Activated CD4-positive, CD25-positive, alpha-beta regulatory T cell treated with anti-CD3 and anti-CD28 coated beads, Interleukin-2, amount 50 U/mL, for 24 hours (primary cell): ENCODE measurements at places on chromosomes 6 and 20.

GRCh38 chr6:163486821-163487220 lies 72.3 kb downstream of the QKI start:
- ATAC-seq: no peak

- ATAC-seq: no peak
These were observed 17.4 kb downstream of the HLA-DRA start for GRCh38 chr6:32457054-32457453.

GRCh38 chr6:102415891-102416290 lies 1022.4 kb downstream of the GRIK2 start:
- no peak for ATAC-seq

GRCh38 chr20:13858439-13858838 lies 73.6 kb downstream of the NDUFAF5 start:
- no peak for ATAC-seq

DNA sequence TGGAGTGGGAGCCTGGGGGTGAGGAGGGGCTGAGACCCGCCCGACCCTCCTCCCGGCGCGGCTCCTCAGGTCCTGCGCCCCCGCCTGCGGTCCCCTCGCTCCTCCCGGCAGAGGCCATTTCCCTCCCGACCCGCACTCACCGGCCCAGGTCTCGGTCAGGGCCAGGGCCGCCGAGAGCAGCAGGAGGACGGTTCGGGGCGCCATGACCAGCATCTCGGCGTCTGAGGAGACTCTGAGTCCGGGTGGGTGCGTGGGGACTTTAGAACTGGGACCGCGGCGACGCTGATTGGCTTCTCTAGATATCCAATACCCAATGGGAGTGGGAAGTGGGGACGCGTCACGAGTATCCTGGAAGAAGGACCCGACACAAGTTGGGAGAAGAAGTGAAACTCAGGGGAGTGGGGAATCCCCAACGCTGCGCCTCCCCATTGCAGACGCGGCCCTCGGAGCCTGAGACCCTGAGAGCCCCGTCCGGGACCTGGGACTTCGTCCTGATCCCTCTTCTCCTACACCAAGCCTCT lies at the start of gene HLA-B:
HLA-B (minus strand) TSS at position 234 of the 521 bp plus-strand sequence; CDS start at position 213, 21 bp downstream.
- ATAC-seq: peak; percentile 76

DNA sequence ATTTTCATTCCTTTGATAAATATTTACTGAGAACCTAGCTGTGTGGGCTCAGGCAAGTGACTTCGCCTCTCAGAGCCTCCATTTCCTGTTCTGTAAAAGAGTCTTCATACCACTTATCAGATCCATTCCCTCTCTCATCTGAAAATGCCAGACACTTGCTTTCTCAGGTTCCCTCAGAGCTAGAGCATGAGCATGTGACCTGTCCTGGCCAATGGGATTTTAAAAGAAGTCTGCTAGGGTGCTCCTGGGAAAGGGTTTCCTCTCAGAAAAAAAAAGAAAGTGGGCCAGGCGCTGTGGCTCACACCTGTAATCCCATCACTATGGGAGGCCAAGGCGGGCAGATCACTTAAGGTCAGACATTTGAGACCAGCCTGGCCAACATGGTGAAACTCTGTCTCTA lies 5.3 kb downstream of the KCNB1 start:
- ATAC-seq: no peak

DNA sequence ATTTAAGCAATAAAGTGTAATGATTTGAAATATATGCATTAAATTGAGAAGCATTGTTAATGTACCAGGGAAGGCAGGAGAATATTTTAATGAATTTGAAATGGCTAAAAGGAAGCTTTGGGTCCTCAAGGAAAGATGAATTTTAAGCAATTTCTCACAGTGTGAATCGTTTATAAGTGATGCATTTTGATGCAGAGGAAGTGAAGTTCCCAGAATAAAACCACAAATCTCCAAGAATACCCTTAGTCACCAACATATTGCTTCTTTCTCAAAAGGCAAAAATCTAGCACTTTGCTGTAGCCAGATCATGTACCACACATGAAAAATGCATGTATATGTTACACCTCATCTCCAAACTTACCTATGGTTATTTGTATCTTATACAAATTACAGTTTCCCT lies 11.7 kb downstream of the TPD52L1 start:
- no peak for ATAC-seq

GRCh38 chr6:71083308-71083820 lies 126.5 kb upstream of the B3GAT2 start:
- ATAC-seq: no peak

GRCh38 chr6:106474466-106474865 lies 113.9 kb downstream of the CRYBG1 start:
- ATAC-seq: no peak

DNA sequence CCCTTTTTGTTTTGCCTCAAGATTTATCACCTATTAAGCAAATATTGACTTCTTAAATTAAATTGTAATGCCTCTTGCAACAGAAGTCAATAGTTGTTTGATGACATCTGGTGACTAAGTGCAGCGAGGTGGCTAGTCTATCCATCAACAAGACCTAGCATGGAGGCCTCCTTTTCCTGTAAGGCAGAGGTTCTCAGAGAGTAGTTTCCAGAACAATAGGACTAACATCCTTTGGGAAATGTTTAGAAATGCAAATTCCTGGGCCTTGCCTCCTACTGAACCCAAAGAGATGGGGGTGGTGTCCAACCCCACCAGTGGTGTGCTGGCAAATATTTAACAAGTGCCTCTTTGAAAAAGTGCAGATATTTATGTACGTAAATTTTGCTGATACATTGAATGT lies 143.7 kb downstream of the SCP2D1 start:
- ATAC-seq: no peak

DNA sequence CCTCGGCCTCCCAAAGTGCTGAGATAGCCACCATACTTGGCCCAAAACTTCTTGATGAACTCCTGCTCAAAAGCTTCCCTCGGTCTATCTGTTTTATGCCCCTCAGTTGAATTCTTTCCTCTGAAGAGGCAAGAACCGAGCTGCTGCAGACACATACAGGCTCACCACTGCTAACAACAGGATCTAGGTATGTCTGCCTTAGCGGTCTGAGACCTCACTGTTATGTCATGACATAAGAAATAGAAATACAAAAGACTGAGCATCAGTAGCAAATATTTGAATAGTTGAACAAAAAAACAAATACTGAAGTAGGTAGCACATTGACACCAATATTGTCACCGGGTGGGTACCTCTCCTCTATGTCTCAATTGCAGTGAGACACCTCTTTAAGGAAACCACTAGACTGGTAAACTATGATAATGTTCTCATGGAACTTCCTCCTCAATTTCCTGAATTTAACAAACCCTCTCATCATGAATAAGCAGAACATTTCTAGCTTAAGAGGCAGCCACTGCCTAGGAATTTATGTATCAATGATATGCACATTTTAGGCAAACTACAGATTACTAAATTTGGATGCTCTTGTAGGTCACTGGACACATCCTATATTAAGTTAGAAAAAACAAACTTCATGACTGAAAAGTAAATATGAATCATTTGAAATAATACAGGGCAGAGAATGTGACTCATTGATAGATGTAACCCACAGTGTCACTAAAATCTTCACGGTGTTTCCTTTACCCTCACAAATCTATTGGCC lies 9.4 kb upstream of the STXBP5 start:
- ATAC-seq: peak; percentile 84

- ATAC-seq: no peak
These were observed 1.8 kb upstream of the ABT1 start for GRCh38 chr6:26594730-26595632.

GRCh38 chr20:43243672-43244269 lies 54.1 kb upstream of the PTPRT start:
- ATAC-seq: no peak

- no peak for ATAC-seq
These were observed 10.6 kb downstream of the TAAR1 start for GRCh38 chr6:132648356-132648755.

DNA sequence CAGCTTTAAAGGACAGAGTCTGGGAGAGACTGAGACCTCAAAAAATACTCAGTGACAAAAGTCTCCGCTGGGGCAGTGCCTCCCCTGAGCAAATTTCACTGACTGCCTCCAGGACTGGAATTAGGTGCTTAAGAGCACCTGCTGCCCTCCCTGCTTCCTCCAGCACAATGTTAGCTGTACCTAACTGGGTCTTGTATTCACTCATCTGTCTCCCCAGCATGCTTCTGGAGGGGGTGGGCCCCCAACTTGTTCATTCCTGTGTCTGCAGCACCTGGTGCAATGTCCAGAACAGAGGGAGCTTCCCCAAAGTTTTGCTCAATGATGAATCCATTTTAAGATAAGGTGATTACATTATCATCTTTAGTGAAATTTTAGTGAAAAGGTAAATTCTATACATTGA lies 650.7 kb downstream of the KIF16B start:
- no peak for ATAC-seq

DNA sequence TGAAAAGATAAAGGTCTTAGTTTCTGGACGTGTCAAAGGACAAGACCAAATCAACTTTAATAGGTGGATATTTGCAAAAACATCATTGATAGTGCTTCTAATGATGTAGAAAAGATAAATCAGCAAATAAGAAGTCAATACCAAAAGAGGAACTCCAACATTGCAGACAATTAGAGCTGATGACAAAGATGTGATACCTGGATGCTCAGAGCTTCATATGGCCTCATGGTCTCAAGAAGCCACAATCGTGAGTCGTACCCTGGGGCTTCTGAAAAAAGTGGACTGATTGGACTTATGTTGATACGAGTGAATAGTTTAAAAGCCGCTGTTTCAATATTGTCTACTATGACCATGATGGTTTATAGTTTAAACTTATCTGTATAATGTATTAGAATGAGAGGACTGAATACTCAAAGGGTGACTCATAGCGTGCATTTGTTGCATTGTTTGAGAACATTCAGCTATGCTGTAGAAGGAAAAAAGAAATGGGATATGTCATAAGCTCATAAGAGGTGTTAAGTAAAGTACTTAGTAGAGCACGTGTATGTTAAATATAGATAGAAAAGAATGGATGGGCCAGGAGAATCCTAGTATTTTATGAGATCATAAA lies 54.6 kb upstream of the RIPOR2 start:
- ATAC-seq: no peak

- ATAC-seq: no peak
These were observed 60.5 kb downstream of the ZMYND8 start for GRCh38 chr20:47295921-47296426.

GRCh38 chr6:28254121-28254519 lies 2.1 kb upstream of the ZKSCAN4 start:
- ATAC-seq: peak; percentile 30

- ATAC-seq: no peak
These were observed 1130.3 kb upstream of the CITED2 start for GRCh38 chr6:140504776-140505175.

- no peak for ATAC-seq
These were observed 105.8 kb downstream of the SLX4IP start for GRCh38 chr20:10540636-10541493.

DNA sequence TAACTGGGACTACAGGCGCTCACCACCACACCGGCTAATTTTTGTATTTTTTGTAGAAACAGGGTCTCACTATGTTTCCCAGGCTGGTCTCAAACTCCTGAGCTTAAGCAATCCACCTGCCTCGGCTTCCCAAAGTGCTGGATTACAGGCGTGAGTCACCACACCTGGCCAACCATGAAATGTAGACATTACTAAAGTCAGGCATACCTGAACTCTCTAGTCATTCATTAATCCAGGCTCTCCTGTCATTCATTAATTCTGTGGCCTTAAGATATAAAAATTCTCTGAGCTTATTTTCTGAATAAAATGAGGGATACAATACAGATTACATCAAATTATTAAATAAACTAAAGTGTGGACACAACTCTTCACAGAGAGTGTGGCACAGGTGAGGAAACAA lies 159.7 kb downstream of the GMDS start:
- no peak for ATAC-seq

DNA sequence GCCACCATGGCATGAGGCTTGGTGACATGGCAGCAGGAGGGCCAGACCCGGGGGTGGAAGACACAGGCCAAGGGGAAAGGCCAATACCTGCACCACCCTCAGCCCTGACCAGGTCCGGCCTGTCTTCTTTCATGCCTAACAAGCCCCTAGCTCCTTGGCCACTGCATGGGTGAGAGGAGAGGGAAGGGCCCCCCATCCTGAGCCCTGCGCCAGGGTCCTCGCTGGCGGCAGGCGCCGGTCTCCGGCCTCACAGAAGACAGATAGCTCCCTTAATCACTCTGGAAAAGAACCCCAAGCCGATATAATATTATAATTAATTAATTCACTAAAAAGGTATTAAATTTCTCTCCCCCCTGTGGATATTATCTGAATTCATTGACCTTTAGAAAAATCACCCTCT lies 41.4 kb downstream of the MDFI start:
- ATAC-seq: no peak

DNA sequence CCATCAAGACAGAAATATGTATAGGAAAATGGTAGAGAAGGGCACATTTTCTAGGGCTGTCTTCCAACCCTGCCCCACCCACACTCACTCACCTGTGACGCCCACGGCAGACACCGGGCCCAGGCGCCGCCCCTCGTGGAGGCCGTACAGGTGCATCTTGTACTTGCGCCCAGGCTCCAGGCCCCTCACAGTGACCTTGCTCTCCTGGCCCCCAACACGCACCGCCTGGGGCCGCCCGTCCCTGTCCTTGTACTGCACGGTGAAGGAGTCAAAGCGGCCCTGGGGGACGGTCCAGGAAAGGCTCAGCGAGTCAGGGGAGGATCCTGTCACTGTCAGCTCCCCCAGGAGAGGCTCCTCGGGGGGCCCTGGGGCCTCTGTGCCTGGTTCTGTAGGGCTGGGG lies 19.8 kb downstream of the CYP21A2 start:
- no peak for ATAC-seq

- ATAC-seq: no peak
These were observed 1.3 kb downstream of the NKAIN2 start for GRCh38 chr6:123804787-123805540.

GRCh38 chr6:54085541-54085940 lies 25.7 kb upstream of the MLIP start:
- no peak for ATAC-seq

DNA sequence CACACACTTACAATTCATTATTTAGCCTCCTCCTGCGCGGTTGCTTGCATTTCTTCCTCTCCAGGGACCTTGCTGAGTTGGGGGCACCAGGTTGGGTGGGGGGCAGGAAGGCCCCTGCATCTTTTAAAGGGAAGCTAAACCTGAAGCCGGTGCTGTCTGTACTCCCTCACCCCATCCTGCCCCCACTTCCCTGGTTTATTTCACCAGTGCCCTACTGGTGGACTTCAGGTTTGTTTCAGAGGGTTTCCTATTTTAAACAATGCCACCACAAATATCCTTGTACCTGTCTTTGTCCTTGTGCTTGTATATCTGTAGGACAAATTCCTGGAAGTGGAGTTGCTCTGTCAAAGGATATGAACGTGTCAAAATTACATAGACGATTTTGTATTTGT lies 21.0 kb downstream of the PTK7 start:
- ATAC-seq: no peak

GRCh38 chr20:51679254-51679921 lies 88.8 kb downstream of the ATP9A start:
- ATAC-seq: no peak

DNA sequence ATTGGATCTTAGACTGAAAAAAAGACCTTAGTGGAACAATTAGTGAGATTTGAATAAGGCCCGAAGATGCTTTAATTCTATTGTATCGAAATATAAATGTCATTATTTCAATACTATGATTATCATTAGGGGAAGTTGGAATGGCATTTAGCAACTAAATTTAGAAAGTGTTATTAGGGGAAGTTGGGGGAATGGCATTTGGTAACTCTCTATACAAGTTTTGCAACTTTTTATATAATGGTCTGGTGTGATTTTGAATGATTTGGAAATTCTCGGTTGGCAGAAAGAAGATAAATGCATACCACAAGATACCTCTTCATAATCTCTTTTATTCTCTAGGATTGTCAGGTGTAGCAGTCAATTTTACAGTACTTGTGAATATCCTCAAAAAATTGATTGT lies 49.2 kb downstream of the RNF144B start:
- no peak for ATAC-seq
